ENCODE measurements at places on chromosomes 2 and 18.
A peak's percentile ranks its signal among the peaks of the same experiment; 100 is the strongest.

DNA sequence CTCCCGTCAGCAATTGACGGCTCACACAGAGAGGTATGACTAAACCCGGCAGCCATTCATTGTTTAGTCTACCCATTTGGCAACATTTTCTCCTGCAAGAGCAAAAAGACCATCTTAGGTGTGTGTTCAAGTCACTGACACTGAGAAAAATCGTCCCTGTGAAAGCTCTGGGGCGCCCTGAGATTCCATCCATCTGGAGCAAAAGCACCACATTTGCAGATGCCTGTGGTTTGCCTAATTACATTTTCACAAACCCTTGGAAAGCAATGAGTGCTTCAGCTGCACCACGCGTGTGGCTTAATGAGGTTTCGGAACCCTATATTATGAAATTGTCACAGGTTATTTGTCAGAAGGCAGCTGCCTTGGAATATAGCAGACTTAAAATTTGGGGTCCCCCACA lies 110.7 kb upstream of the PTPRM start:
- DNase-seq: no peak

DNA sequence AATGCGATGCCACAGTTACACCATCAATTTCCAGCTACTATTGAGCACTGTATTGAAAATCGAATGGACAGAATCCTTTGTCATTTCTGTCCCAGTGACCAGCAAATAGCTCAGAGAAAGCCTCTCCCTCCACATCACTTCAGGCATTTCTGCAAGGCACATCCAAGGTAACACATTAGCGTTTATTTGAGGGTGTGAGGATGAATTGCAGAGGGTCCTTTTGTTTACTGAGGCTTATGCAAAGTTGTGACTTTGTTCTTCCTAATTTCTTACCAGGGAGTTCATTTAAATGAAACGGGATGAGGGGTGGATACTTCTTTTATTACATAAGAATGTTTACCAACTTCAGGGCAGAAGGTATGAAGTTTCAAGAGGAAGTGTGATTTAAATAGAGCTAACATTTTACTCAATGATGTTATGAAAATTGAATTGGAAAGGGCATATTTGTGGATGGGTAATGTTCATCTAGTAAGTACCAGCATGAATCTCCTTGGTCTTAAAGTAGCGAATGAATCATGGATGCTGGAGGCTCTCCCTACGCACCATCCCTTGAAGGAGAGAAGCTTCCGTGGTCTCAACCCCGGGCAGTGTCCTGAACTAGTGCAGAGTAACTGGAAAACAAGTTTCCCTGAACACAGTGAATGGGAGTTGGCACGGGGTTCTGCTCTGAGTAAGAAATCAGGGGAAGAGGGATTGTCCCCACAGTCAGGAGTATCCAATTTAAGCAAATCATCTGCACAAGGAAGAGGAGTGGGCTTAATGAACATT lies 756.5 kb downstream of the GALR1 start:
- no peak for DNase-seq

DNA sequence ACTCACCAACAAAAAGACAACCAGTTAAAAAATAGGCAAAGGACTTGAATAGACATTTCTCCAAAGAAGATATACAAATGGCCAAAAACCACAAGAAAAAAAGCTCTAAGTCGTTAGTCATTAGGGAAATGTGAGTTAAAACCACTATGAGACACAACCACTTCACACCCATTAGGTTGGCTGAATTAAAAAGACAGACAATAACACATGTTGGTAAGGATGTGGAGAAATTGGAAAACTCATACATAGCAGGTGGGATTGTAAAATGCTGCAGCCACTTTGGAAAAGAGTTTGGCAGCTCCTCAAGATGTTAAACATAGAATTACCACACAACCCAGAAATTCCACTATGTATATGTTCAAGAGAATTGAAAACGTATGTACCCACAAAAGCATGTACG lies 117.6 kb upstream of the SPATS2L start:
- DNase-seq: peak; percentile 30

- DNase-seq: no peak
Measured at GRCh38 chr2:234684466-234684865, 187.6 kb upstream of the ARL4C start.

DNA sequence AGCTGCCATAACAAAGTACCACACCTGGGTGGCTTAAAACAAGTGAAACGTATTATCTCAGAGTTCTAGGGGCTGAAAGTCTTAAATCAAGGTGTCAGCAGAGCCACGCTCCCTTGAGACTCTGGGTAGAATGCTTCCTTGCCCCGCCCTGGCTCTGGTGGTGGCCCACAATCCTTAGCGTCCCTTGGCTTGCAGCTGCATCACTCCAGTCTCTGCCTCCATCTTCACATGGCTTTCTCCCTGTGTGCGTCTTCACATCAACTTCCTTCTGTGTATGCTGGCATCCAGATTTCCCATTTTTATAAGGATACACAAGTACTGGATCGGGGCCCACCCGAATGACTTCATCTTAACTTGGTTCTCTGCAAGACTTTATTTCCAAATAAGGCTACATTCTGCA lies 62.5 kb downstream of the MRO start:
- DNase-seq: no peak

DNA sequence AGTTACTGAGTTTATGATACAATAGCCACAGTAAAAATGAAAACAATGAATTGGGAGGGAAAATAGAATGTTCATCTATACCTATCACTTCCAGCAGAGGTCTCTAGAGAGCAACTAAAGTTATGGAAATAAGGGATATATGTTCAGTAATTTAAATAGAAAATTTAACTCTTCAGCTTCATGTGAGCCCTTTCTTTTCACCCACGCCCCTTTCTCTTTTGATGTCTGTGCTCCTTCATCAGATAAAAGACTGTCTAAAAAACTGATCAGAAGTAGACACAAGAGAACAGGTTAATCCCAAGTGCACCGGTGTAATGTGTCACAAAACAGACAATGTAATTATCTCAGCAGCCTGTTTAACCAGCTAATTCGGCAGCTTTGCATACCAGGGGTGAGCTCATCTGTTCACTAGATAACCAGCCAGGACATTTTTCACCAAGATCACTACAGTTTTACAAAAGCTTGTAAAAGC lies 238.5 kb upstream of the ERBB4 start:
- peak; percentile 3 for DNase-seq

DNA sequence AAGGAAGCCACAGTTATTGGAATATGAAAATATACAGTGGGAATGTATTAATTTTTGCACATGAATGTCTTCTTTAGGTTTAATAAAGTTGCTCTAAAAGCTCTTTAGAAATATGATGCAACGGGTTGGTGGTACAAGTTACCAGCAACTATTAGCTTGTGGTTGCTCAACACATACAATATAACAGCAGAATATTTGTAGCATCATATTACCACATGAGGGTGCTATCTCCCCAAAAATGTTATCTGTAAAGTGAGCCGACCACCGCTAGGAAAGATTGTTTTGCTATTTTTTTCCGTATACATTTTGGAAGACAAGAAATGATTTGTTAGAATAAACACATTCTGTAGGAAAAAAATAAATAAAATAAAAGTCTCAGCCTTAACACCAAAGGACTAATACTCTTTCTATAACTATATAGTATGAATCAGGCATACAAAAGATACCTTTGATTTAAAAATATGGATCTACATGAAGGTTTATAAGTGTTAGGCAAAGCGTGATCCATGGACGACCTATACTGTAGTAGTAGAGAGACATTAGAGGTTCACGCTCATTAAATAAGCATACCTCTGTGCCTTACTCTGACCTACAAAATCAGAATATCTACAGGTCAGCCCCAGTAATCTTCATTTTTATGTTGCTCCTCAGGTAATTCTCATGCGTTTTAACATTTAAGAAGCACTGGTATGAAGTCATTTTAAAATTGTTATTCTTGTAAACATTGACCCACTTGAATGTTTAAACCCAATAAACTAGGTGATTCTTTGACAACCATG lies 1110.6 kb upstream of the ACVR2A start:
- DNase-seq: peak; percentile 47

All from fibroblast of skin of left quadriceps (primary cell).